PC-9 (cell line): ENCODE measurements at places on chromosomes 16 and 17.

GRCh38 chr17:7019367-7019766 lies 3.5 kb upstream of the BCL6B start:
- H3K4me1 ChIP-seq, result peaks cover 10% of the 10 kb centered on the region; the same call in 1 of the 2 replicates
- H3K27ac ChIP-seq, result no peak overlapping the region
- DNase-seq, result no peak

DNA sequence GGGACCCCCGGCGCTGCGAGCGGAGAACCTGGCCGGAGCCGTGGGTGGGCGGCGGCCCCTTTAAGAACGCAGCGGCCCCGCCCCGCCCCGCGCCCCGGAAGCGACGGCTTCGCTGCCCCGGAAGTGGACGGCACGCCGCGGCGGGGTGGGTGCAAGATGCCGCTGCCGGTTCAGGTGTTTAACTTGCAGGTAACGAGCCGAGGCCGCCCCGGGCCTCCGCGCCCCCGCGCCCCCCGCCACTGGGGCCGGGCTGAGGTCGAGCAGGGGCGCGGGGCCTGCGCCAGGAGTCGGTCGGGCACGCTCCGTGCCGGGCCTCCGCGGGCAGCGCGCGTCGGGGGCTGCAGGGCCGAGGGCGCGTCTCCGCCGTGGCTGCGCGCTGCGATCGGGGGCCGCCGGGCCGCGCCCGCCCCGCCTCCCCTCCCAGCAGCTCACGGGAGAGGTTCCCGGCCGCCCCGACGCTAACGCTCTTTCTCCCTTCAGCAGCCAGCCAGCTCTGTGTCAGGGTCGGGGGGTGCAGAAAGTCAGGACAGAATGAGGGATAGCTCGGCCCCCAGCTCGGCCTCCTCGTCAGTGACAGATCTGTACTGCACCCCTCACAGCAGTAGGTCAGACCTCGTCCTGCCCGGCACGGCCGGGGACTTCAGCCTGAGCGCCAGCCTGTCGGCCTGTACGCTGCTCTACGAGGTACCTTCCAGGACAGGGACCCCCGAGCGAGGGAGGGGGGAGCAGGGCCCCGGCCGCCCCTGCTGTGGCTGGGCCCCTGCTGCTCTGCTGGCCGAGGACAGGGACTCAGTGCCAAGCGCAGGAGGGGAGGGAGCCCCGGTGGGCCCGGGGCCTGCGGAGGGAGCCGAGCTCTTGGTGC lies at the start of the genes GPS1 and RFNG:
Gene GPS1, plus strand, starts transcription at position 123 of the 862 bp plus-strand sequence. Its CDS starts 34 bp downstream, at position 157.
Gene RFNG, minus strand, starts transcription at position 36 of the 862 bp plus-strand sequence. CDS start 45 bp downstream, outside the sequence.
- peak within 1 kb of the TSS; percentile 76 for H3K4me3 ChIP-seq
- H3K27ac ChIP-seq, result no peak within 1 kb of the TSS
- no peaks in the 10 kb centered on the region for H3K4me1 ChIP-seq
- no peaks in the 10 kb centered on the region for H3K36me3 ChIP-seq

DNA sequence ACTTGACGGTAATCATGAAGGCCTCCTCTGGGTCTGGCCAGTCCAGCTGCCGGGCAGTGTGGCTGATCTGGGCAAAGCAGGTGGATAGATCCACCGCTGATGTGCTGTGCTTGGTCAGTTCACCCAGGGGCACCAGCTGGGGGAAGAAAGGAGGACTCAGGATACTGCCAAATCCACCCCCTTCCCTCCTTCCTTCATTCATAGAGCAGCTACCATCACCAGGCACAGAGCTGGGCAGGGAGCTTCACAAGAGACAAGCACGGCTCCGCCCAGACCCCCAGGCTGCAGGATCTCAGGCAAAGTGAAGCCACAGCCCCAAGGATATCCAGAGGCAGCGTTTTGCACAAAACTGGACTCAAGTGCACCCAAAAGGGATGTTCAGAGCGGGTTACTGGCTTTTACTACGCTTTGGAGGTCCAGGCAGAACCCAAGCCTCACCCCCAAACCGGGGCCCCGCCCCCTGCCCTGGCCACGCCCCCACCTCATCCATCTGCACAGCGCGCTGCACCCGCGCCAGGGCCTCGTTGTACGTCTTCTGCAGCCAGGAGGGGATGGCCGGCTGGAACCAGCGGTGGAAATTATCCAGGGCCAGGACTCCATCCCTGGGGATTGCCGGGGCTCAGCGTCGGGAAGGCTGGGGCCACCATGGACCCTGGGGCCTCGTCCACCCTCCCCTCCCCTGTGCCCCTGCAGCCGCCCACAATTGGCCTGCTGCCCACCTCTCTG lies 9.1 kb downstream of the UNC13D start:
- no peak overlapping the region for H3K27ac ChIP-seq
- H3K27me3 ChIP-seq, result no peaks in the 10 kb centered on the region
- no peaks in the 10 kb centered on the region for H3K36me3 ChIP-seq
- no peak overlapping the region for H3K4me3 ChIP-seq
- DNase-seq, result no peak

DNA sequence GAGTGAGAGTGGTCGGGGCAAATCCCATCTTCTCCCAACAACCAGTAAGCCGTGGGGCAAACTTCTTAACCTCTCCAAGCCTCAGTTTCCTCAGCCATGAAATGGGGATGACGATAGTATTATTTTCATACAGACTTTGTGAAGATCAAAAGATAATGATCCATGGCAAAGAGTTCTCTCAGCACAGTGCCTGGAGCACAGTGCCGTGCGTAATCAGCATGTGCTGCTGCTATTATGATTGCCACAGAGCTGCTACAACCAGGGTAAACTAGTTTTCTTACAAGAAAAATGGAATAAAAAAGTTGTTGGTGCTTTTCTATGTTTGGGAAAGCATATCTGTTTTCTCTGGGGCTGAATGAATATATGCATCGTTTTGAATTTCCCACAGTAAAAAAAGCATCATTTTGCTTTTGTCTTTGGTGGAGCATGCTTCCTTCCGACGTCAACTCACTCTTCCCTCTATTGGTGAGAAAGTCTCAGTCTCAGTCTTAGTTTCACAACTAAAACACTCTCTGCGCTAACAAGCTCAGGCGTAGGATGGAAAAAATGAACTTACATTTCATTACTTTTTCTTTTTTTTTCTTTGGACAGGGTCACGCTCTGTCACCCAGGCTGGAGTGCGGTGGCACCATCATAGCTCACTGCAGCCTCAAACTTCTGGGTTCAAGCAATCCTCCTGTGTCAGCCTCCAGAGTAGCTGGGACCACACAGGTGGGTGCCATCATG lies 37.2 kb downstream of the CDK5R1 start:
- no peak for DNase-seq
- H3K27me3 ChIP-seq, result no peaks in the 10 kb centered on the region
- no peaks in the 10 kb centered on the region for H3K36me3 ChIP-seq

DNA sequence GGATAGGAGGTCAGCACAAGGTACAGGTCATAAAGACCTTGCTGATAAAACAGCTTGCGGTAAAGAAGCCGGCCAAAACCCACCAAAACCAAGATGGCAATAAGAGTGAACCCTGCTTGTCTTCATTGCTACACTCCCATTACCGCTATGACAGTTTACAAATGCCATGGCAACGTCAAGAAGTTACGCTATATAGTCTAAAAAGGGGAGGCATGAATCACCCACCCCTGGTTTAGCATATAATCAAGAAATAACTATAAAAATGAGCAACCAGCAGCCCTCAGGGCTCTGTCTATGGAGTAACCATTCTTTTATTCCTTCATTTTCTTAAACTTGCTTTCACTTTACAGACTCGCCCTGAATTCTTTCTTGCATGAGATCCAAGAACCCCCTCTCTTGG lies 1.0 kb upstream of the HSBP1 start:
- H3K4me3 ChIP-seq, result no peak overlapping the region
- H3K27ac ChIP-seq, result no peak overlapping the region
- 0 out of 2 replicates have a peak, but pooled peaks cover 15% of the 10 kb centered on the region for H3K36me3 ChIP-seq

- H3K4me1 ChIP-seq, result peaks cover 9% of the 10 kb centered on the region
- no peaks in the 10 kb centered on the region for H3K27me3 ChIP-seq
- H3K27ac ChIP-seq, result no peak overlapping the region
- no peak overlapping the region for H3K4me3 ChIP-seq
- no peaks in the 10 kb centered on the region for H3K36me3 ChIP-seq
Measured at GRCh38 chr17:8025176-8025911, 13.5 kb upstream of the ALOX15B start.

GRCh38 chr16:82715160-82715559 lies 88.4 kb downstream of the CDH13 start:
- no peak for DNase-seq
- H3K27me3 ChIP-seq, result peaks cover 14% of the 10 kb centered on the region
- H3K4me3 ChIP-seq, result no peak overlapping the region
- H3K36me3 ChIP-seq, result no peaks in the 10 kb centered on the region
- no peaks in the 10 kb centered on the region for H3K4me1 ChIP-seq

GRCh38 chr17:72182371-72182873 lies 61.6 kb downstream of the SOX9 start:
- H3K4me3 ChIP-seq, result no peak overlapping the region
- no peaks in the 10 kb centered on the region for H3K36me3 ChIP-seq
- no peak overlapping the region for H3K27ac ChIP-seq
- H3K27me3 ChIP-seq, result no peaks in the 10 kb centered on the region
- H3K4me1 ChIP-seq, result no peaks in the 10 kb centered on the region

DNA sequence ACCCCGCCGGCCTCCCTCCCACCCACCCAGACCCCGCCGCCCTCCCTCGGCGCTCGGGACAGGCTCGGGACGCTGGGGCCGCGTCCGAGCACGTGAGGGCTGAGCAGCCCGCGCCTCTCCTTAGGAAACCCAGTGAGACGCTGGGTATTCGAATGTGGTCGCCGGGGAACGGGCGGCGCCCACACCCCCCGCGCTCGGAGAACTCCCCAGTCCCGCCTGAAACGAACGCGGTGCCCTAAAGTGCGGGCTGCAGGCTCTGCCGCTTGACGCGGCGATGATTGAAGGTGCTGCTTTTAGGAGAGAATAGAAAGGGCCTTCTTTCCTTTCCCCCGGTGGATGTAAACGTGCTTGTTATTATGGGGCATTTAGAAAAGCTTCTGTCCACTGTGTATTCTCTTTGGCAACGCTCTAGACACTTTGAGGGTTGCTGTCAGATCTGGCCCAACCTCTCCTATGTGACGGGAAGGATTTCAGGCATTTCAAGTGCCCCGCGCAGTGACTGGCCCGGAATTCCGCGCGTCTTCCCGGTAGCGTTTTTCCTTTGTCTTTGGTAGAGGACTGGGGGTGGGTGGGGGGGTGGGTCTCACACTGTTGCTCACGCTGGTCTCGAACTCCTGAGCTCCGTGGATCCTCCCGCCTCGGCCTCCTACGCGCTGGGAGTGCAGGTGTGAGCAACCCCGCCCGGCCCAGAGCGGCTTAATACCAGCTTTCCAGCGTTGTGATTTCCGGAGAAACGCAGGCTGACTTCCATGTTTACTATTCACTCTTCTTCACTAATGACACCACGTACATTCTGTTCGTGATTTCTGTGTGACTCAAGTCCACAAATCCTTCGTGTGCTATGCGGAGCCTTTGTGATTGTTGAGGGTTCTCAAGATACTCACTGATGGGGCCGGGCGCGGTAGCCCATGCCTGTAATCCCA lies 21.8 kb upstream of the FOXK2 start:
- no peak for DNase-seq
- no peaks in the 10 kb centered on the region for H3K27me3 ChIP-seq
- peaks cover 7% of the 10 kb centered on the region for H3K4me1 ChIP-seq
- no peak overlapping the region for H3K27ac ChIP-seq
- H3K36me3 ChIP-seq, result no peaks in the 10 kb centered on the region

DNA sequence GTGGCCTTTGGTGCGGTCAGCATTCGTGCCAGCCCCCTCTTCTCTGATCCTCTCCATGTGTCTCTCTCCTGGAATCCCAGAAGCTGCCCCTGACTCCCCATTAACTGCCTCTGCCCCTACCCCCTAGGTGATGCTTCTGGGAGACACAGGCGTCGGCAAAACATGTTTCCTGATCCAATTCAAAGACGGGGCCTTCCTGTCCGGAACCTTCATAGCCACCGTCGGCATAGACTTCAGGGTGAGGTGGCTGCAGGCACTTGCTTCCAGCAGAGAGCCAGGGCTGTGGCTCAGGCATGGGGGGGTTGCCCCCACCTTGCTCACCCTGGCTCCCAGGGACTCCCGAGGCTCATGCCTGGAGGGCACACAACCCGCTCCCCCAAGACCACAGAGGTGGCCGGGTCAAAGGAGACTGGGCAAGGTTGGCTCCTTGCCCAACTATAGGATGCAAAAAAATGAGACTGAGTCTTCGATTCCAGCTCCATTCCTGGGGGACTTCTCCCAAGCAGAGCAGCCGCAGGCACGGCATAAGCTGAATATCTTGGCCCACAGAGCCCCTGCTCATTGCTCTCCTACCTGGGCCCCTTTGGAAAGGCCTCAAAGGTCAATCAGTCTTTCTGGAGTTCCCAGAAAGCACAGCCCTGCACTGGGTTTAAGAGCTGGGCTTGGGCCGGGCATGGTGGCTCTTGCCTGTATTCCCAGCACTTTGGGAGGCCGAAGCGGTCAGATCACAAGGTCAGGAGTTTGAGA lies 3.8 kb downstream of the RAB37 start:
- no peaks in the 10 kb centered on the region for H3K36me3 ChIP-seq
- no peak overlapping the region for H3K4me3 ChIP-seq
- peaks cover 40% of the 10 kb centered on the region for H3K4me1 ChIP-seq
- no peak overlapping the region for H3K27ac ChIP-seq
- H3K27me3 ChIP-seq, result peaks cover 13% of the 10 kb centered on the region
- no peak for DNase-seq

GRCh38 chr17:40151414-40151963 lies 11.2 kb downstream of the CASC3 start:
- H3K4me1 ChIP-seq, result no peaks in the 10 kb centered on the region
- no peak for DNase-seq
- H3K27ac ChIP-seq, result no peak overlapping the region
- no peak overlapping the region for H3K4me3 ChIP-seq
- no peaks in the 10 kb centered on the region for H3K27me3 ChIP-seq

GRCh38 chr17:79857095-79857494 lies 17.9 kb upstream of the CBX4 start:
- no peak overlapping the region for H3K4me3 ChIP-seq
- DNase-seq, result no peak
- no peak overlapping the region for H3K27ac ChIP-seq
- no peaks in the 10 kb centered on the region for H3K36me3 ChIP-seq
- H3K27me3 ChIP-seq, result no peaks in the 10 kb centered on the region
- peaks cover 7% of the 10 kb centered on the region; the same call in 1 of the 2 replicates for H3K4me1 ChIP-seq

DNA sequence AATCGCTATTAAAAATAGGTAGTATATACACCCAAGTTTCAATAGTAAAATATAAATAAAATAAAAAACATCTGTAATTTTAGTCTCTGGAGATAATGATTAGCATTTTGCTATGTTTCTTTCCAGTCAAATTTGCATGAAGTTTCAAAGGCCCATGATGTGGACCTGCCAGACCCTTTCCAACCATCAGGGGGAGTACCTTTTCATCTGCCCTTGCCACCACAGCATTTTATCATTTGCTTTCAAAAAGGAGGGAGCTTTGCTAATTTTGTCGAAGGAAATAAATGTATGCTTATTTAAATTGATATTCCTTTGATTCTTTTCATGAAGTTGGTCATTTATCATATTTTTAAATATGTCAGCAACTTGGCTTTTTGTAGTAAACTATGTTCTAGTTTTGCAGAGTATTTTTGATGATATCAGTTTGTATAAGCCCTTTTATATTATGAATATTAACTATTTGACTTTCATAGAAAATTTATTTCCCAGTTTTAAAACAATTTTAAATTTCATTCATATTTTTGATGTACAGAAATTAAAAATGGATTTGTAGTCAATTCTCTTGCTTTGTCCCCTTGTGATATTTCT lies 115.2 kb upstream of the NETO2 start:
- no peaks in the 10 kb centered on the region for H3K4me1 ChIP-seq
- H3K27ac ChIP-seq, result no peak overlapping the region
- no peak for DNase-seq
- H3K36me3 ChIP-seq, result no peaks in the 10 kb centered on the region
- no peaks in the 10 kb centered on the region for H3K27me3 ChIP-seq

- H3K4me3 ChIP-seq, result no peak overlapping the region
- H3K27me3 ChIP-seq, result no peaks in the 10 kb centered on the region
- DNase-seq, result no peak
- H3K27ac ChIP-seq, result no peak overlapping the region
- no peaks in the 10 kb centered on the region for H3K4me1 ChIP-seq
Measured at GRCh38 chr16:63596716-63597115, 1525.1 kb downstream of the CDH11 start.
